ENCODE measurements at places on chromosomes 5 and 9.

DNA sequence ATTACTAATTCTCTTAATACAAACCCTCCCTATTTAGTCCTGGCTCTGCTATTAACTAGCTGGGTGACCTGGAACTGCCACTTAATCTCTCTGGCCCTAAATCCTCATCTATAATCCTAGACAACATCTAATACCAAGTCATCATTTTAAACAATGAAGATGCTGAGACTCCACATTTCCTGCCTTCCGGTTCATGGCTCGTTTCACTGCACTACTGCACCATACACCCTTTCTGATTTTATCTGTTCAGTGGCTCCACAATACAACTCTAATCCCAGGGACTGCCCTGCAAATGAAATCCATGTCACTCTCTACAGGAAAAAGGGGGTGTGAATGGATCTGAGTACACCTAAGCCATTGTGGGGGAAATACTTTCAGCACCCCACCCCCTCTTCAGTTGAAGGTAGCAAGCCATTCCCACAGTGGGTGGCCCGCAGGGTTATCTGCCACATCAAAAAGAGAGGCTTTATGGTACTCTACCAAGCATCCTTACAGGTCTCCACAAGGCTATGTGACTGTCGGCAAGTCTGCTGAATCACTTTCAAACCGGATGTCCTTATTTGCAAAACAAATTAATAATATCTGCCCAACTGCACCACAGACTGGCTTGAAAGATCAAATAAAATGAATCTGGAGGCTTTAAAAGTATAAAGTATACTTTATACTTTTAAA is 89.5 kb downstream of the EPB41L4A start:
- no peak for DNase-seq

GRCh38 chr5:73899055-73899454 is 273.1 kb downstream of the ARHGEF28 start:
- no peak for DNase-seq

DNA sequence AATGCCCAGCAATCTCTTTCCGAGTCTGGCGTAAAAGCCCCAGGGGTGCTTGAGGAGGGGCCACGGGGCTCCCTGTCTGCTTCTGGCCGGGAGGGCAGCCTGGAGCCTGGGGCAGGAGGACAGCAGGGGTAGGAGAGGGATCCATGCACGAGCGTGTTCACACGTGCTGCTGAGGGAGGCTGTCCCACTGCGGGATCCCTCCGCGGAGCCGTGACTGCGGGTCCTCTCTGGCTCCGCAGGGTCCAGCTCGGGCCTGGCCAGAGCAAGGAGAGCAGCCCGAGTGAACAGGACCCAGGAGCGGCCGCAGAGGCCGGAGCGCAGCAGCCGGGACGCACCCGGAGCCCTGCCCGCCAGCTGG is 78.4 kb downstream of the ZNF354C start:
- no peak for DNase-seq

DNA sequence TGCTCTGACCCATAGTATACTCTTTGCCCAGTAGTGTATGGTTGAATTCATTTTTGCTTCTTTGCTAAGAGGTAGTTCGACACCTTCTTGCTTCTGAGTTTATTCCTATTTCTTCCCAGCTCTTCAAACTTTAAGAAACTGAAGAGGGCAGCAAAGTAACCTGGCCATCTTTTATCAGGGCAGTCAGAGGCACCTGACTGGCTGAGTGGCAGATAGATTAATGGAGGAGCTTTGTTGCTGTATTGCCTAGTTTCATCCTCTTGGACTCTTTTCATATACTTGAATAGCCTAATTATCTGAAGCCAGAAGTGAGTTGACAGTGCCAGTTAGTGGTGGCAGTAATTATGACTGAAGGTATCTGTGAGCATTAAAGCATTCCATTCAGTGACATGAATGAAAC is 82.5 kb downstream of the UHRF2 start:
- no peak for DNase-seq

GRCh38 chr5:10017786-10018185 is 231.9 kb downstream of the ATPSCKMT start:
- DNase-seq = no peak

DNA sequence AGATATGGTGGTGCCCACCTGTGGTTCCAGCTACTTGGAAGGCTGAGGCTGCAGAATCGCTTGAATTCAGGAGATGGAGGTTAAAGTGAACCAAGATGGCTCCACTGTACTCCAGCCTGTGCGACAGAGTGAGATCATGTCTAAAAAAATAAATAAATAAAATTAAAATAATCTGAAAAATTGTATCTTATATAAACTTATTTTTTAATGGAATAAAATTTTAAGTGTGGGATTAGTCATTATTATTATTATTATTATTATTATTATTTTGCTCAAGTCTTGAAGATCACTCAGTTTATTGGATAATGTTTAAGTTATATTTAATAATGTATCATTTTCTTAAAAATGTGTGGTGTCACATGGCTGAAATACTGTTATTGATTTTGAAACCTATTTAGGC is 688.0 kb upstream of the COX7C start:
- DNase-seq = no peak

GRCh38 chr5:172385010-172385563 is 69.2 kb downstream of the SH3PXD2B start:
- DNase-seq = no peak

DNA sequence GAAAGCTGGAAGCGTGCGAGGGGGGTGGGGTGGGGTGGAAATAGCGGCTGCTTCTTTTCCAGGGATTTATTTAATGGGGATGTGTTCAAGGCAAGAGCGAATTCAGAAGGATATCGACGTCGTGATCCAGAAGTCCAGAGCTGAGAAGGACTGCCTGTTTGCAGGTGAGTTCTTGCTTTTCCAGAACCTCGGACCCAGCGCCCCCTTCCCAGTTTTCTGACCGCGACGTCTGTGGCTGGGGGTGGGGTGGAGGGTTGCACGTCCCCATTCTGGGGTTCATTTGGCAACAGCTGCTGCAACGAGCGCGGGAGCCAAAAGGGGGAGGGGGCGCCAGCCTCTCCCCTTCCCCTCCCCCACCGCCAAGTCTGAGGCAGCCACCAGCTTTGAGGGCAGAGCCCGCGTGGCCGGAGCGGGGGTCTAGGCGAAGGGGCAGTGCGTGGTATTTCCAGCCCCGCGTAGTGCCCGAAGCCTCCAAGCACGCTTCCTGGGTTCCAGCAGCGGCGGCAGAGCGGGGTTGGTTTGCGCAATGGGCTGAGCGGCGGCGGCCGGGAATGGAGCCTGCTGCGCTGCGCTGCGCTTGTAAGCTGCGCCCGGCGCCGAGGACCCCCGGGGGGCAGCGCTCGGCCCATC is 701 bp downstream of the PARP8 start:
- peak; percentile 33 for DNase-seq

GRCh38 chr5:68260467-68260866 is 44.9 kb downstream of the PIK3R1 start:
- no peak for DNase-seq

- no peak for DNase-seq
Measured at GRCh38 chr5:178544166-178544834, 45.9 kb downstream of the COL23A1 start.

- DNase-seq = no peak
Measured at GRCh38 chr9:124078641-124079040, 67.1 kb downstream of the LHX2 start.

All from C1 segment of cervical spinal cord (tissue), 14 donors.